ENCODE measurements at places on chromosomes 6 and 20.

GRCh38 chr6:32081168-32081990 is 27.8 kb downstream of the TNXB start:
- H3K27ac ChIP-seq: peak overlapping the region; percentile 82
- no peaks in the 10 kb centered on the region for H3K36me3 ChIP-seq
- peaks cover 5% of the 10 kb centered on the region for H3K4me1 ChIP-seq
- no peaks in the 10 kb centered on the region for H3K27me3 ChIP-seq
- H3K4me3 ChIP-seq: no peak overlapping the region

DNA sequence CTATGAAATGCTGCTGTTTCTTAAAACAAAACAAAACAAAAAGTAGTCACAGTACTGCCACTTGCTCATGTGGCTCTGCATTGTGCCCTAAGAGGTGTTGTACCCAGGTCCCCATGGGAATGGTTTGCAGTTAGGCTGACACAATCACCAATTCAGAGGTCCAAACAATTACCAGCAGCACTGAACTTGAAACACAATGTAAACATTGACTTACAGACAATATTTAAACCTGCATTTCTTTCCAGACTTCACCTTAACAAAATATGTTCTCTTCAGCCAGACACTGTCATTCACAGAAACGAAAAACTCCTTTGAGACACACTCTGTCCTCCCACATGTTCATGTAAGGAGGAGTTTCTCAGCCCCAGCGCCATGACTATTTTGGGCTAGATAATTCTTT is 206.8 kb upstream of the ARG1 start:
- H3K27ac ChIP-seq: no peak overlapping the region
- no peaks in the 10 kb centered on the region for H3K4me1 ChIP-seq
- H3K36me3 ChIP-seq: no peaks in the 10 kb centered on the region
- no peak for DNase-seq
- no peaks in the 10 kb centered on the region for H3K27me3 ChIP-seq

DNA sequence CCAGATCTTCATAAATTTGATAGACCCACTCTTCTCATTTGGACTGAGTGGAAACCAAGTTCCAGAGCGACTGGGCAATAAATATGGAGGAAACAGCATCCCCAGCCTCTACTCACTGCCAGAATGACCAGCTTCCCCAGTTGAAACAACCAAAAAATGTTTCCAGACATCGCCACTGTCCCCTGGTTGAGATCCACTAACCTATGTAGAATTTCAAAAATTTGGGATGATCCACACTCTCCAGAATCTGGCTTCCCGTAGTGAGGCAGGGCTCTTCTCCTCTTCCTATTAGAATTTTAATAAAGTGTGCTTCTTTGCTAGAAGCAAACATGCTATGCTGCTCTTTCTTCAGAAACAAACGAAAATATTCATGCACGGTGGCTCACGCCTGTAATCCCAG is 287.0 kb upstream of the SUPT3H start:
- H3K4me3 ChIP-seq: no peak overlapping the region
- H3K4me1 ChIP-seq: peaks cover 2% of the 10 kb centered on the region
- no peak overlapping the region for H3K27ac ChIP-seq
- no peaks in the 10 kb centered on the region for H3K36me3 ChIP-seq
- no peak for DNase-seq

DNA sequence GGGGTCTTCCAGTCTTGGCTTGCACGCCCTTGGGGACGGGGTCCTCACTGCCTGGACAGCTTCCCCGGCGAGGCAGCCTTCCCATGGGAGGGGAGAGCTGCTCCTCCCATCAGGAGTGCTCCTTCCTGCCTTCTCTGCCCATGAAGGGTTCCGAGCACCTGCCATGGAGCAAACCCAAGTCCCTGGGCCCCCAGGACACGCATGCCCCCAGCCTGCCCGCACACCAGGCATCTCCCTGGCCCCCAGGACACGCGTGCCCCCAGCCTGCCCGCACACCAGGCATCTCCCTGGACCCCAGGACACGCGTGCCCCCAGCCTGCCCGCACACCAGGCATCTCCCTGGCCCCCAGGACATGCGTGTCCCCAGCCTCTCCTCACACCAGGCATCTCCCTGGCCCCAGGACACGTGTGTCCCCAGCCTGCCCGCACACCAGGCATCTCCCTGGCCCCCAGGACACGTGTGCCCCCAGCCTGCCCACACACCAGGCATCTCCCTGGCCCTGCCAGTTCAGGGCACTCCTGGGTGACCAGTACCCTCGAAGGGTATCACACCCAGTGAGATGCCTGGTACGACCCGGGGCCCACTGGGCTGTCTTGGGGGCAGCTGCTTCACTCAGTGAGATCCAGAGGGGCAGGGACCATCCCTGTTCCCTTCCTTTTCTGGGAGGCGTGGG is 21.7 kb downstream of the COL20A1 start:
- H3K4me1 ChIP-seq: no peaks in the 10 kb centered on the region
- peak; percentile 28 for DNase-seq

DNA sequence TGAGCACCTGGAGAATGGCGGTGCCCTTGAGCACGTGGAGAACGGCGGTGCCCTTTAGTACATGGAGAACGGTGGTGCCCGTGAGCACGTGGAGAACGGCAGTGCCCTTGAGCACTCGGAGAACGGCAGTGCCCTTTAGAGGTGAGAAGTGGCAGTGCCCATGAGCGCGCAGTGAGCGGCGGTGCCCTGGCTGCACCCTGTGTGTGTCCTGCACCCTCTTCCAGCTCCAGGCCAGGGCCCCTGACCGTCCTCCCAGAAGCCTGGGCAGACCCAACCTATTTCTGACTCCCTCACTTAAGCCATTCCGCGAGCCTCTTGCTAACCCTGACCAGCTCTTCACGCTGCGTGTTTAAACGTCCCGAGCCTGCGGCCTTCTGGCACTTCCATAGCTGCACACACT is 151.3 kb downstream of the DLL1 start:
- no peaks in the 10 kb centered on the region for H3K36me3 ChIP-seq
- peak; percentile 24 for DNase-seq
- H3K27me3 ChIP-seq: no peaks in the 10 kb centered on the region
- H3K4me1 ChIP-seq: peaks cover 4% of the 10 kb centered on the region
- no peak overlapping the region for H3K4me3 ChIP-seq

DNA sequence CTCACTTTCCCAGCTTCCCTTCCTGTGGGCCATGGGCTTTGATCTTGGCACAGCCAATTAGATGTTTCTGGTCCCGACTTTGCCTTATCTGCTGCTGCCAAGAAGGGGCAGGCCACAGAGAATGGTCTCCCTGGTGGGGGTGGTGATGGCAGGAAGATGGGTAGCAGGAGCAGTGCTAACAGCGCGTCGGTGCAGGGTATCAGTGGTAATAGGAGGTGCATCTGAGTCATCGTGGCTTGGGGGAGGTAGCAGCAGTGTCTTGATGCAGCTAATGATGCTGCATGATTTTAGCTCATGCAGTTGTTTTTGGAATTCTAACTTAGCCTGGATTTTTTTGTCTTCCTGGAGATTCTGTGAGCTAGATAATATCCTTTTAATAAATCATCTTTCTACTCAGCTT is 18.9 kb upstream of the MAS1 start:
- no peaks in the 10 kb centered on the region for H3K27me3 ChIP-seq
- no peak for DNase-seq
- no peak overlapping the region for H3K27ac ChIP-seq
- H3K4me1 ChIP-seq: no peaks in the 10 kb centered on the region

DNA sequence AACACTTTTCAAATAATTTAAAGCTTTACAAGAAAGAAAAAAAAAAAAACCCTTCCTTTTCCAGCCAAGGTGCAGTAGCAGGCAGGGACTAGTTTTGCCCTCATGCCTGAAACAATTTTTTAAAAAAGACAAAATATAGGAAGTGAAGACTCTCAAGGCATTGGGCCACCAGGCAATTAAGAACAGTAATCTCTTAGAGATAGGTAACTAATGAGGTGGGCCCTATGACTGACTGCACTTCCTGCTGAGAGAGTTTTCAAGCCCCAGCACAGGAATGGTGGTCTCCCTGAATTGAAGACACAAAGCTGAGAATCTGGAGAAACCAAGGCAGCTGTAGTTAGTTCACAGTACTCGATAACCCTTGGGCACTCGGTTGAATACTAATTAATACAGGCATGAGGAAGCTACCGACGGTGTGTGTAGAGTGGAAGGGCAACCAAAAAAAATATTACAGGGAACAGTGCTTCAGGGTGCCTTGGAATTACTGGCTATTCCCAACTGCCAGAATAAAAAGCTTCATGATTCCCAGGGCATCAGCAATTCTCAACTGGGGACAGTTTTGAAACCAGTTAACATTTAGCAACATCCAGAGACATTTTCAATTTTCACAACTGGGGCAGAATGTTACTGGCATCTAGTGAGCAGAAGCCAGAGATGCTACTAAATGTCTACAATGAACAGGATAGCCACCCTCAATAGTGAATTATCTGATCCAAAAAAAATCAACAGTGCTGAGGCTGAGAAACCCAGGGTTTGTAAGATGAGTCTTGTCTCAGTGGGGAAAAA is 36.0 kb upstream of the PLN start:
- H3K4me3 ChIP-seq: no peak overlapping the region
- H3K27ac ChIP-seq: no peak overlapping the region
- DNase-seq: no peak
- H3K36me3 ChIP-seq: no peaks in the 10 kb centered on the region
- H3K4me1 ChIP-seq: no peaks in the 10 kb centered on the region

DNA sequence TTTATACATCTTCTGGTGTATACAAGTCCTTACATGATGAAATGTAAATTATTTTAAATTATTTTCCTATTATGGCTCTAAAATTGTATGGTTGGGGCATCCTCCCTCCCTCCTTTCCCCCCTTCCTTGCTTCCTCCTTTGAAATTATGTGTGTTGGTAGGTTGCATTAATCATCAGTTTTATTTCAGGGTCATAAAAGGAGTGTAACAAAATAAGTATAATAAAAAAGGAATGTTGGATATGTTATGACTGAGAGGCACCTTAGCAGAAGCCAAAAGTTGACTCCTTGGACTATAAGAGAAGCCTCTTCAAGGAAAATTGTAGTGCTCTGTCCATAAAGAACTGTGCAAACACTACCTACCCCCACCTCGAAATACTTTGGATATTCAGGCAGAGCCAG is 46.6 kb upstream of the PTPRK start:
- H3K27ac ChIP-seq: no peak overlapping the region
- no peaks in the 10 kb centered on the region for H3K36me3 ChIP-seq
- DNase-seq: no peak
- H3K4me3 ChIP-seq: no peak overlapping the region
- no peaks in the 10 kb centered on the region for H3K27me3 ChIP-seq

DNA sequence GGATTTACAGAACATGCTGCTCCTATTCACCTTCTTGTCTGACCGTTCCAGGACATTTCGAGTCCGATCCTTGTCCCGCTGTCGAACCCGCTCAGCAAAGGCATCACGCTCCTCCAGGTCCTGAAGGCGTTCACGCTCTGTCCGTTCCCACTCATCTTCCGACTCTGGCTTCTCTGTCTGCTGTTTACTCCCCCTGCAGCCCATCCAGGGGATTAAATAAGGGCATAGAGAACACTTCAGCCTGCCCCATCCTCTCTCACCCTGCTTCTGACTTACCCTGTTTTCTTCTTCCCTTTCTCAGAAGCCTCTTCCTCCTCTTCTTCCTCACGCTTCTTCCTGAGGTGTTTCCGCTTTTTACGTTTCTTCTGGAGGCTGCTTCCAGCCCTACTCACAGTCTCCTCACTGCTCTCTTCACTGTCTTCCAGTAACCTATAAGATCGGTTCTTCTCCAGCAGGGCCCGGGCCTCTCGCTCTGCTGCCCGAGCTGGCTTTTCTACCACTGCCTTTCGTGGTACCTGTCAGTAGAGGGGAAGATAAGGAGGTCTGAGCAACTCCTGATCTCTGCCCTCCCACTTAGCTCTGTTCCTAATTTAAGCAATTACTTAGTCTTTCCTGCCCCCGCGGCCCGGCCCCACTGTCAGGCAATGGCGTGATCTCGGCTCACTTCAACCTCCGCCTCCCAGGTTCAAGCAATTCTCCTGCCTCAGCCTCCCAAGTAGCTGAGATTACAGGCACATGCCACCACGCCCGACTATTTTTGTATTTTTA is 1.9 kb downstream of the DHX16 start:
- H3K4me1 ChIP-seq: peaks cover 4% of the 10 kb centered on the region
- H3K27ac ChIP-seq: no peak overlapping the region
- H3K36me3 ChIP-seq: no peaks in the 10 kb centered on the region
- H3K4me3 ChIP-seq: no peak overlapping the region
- no peaks in the 10 kb centered on the region for H3K27me3 ChIP-seq

DNA sequence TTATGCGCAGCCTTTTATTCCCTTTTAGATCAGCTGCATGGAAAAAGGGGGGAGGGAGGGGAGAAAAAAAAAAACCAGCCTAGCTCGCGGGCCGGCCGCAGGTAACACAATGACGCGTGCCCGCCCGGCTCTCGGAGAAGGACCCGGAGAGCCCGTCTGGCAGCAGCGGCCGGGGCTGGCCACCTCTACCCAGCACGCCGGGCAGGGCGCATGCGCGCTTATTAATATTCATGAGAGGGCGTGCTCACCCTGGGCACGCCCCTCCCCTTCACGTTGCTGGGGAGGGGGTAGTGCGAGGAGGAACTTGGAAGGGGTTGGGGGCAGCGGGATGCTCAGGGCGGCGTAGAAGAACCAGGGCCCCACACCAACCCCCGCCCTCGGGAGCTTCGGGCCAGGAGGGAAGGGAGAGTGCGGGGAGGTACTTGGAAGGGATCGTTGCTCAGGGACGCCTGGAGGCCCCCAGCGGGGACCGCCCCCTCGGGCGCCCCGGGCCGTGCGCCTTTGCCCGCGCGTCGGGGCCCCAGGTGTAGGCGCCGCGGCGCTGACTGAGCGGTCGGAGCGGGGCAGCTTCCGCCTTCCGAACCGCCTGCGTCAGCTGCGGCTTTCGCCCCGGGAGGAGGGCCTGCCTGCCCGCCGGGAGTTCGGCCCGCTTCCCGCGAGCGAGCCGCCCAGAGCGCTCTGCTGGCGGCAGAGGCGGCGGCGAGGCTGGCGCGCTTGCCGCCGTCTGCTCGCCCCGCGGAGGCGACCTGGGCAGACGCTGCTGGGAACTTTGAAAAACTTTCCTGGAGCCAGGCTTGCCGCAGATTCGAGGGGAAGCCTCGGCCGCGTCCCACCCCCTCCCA is at the start of gene JAG1:
Gene JAG1, minus strand, starts transcription at position 158 of the 842 bp plus-strand sequence. CDS start 469 bp downstream, outside the sequence.
- peaks cover 4% of the 10 kb centered on the region for H3K4me1 ChIP-seq
- no peaks in the 10 kb centered on the region for H3K27me3 ChIP-seq
- H3K4me3 ChIP-seq: peak within 1 kb of the TSS; percentile 66
- H3K36me3 ChIP-seq: no peaks in the 10 kb centered on the region

DNA sequence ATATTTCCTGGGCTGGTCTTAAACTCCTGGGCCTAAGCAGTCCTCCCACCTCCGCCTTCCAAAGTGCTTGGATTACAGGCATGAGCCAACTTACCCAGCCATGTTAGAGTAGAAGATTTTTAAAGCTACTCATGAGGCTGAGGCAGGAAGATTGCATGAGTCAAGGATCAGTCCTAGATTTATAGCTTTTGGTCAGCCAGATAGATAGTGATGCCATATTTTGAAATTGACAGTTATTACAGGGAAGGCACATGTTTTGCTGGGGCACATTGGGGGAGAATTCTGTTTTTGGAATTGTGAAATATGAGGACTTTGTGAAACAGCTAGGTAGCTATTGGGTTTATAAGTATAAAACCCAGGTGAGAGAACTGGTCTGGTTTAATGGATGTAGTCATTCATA is 40.9 kb downstream of the DOP1A start:
- H3K27me3 ChIP-seq: no peaks in the 10 kb centered on the region
- no peaks in the 10 kb centered on the region for H3K36me3 ChIP-seq
- H3K4me1 ChIP-seq: no peaks in the 10 kb centered on the region
- no peak overlapping the region for H3K4me3 ChIP-seq
